ENCODE measurements at places on chromosomes 1 and 21.

DNA sequence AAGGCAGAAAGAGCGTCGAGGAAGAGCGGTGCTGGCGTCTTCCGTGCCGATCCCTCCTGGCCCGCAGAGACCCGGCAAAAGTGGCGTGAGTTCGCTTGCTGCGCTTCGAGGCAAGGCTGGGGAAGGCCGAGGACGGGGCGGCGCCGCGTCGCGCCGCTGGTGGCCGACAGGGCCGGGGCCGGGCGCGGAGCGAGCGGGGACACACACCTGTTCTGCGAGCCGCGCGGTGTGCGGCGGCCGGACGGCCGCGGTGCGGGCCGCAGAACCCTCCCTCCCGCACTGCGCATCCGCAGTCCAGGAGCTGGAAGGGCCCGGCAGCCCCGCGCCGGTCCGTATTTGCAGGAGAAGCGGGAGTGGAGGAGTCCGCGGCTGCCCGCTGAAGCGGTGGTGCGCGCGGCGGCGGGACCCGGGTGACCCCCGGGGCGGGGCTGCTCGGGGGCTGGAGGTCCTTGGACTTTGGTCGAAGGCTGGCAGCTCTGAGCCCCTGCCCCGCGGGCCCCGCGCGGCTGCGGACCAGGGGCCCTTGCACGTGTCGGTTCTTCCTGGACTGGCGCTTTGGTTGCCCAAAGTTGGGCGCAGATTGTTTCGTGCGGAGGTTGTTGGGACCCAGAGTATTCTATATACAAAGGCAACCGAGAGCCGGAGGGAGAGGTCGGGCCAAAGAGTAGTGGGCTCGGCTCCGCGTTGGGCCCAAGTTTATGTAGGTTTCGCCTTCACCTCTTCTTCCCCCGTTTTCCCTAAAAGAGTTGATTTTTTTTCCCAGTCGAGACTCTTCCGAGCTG, 2.6 kb downstream of the RNF220 start:
- DNase-seq = no peak

DNA sequence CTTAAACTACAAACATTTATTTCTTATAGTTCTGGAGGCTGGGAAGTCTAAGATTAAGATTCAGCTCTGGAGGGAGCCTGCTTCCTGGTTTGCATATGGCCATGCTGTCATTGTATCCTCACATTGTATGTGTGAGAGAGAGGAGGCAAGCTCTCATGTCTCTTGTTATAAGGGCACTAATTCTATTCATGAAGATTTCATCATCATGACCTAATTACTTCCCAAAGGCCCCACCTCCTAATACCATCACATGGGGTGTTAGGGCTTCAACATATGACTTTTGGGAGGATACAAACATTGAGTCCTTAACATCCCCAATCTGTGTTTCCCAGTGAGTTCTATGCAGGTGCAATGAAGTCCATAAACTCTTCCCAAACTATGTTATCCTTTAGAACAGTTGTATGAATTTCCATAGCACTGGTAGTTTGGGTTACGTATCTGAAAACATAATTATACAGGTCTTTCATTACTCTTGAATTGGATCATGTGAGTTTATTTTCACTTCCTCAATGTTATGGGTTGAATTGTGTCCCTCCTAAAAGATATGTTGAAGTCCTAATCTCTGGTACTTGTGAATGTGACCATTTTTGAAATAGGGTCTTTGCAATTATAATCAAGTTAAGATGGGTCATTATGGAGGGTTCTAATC, 124.2 kb downstream of the RUNX1 start:
- no peak for DNase-seq

GRCh38 chr21:16037421-16037955, 307.7 kb downstream of the USP25 start:
- DNase-seq = no peak

DNA sequence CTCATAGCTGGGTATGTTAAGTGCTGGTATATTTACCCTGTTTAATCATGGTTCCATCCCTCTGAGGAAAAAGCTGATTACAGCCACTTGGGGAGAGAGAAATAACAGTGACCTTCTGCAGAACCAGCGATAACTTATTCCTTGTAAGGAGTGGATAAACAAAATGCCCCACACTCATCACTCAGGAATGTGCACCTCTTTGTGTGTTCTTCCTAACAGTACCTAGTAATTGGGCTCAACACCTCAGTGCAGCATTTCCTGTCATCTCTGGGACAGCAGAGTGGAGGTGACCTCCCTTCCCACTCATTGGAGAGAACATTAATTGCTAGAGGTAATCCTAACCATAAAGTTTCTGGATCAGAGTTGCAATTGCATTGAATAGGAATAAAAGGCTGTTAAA, 112.5 kb upstream of the F3 start:
- DNase-seq = no peak

DNA sequence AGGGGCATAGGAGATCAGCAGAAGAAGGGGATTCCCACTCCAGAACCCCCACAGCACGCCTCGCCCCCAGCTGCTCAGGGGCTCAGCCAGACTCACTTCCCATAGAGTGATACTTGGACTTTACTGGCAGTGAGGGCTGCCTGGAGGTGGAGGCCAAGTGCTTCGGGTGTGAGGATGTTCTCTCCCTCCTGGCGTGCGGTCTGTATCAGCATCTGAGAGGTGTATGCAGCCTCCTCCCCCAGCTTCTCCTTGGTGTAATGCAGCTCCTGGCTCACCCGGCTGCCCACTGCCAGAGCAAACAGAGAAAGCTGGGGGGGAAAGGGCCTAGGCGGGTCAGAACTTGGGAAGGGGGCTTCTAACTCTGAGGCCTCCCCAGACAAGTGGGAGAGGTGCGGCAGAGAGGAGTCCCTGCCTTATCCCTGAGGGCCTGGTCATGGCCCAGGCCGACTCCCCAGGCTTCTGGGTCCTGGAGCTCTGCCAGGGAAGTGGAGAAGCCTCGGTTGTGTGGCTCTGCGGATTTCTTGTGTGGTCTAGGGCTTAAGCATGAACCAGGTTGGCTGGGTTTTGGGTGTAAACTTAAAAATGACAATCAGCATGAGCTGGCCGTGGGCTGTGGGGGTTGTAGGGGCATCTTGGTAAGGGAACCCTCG, 10.9 kb downstream of the PTCH2 start:
- peak; percentile 7 for DNase-seq

DNA sequence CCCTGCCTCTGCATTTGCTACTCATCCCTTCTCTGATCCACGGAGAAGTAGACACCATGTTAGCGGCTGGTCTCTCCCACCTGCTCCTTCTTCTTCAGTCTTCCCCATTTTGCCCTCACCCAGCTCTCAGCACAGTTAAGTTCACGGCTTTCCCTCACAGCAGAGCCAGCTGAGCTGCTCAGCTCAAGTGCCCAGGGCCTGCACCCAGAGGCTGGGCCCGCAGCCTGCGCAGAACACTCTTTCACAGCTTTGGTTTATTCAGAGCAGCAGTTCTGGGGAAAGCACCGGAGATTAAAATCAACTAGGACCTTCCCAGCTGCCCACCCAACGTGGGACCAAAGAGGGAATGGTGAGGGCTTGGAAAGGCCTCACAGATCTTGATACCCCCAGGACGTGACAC, 38.3 kb upstream of the RGS16 start:
- DNase-seq = no peak

DNA sequence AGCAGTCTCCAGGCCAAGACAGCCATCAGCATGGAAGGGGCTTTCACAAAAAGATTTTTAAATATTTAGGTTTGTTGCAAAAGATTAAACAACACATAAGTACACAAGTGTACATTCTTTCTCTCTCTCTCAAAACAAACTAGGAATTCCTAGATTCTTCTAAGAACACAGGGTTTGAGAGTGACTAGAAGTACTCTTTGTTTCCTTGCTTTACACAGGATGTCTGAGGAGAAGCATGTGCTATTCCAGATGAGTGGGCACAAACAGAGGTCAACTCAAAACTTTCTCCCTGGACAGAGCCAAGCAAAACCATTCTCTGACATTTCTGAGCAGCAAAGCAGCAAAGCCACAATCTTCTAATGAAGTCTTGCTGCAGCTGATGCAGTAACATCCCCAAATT, 210.6 kb upstream of the HOOK1 start:
- no peak for DNase-seq

- peak; percentile 14 for DNase-seq
Observed at GRCh38 chr1:19179597-19180264, 30.3 kb downstream of the UBR4 start.

DNA sequence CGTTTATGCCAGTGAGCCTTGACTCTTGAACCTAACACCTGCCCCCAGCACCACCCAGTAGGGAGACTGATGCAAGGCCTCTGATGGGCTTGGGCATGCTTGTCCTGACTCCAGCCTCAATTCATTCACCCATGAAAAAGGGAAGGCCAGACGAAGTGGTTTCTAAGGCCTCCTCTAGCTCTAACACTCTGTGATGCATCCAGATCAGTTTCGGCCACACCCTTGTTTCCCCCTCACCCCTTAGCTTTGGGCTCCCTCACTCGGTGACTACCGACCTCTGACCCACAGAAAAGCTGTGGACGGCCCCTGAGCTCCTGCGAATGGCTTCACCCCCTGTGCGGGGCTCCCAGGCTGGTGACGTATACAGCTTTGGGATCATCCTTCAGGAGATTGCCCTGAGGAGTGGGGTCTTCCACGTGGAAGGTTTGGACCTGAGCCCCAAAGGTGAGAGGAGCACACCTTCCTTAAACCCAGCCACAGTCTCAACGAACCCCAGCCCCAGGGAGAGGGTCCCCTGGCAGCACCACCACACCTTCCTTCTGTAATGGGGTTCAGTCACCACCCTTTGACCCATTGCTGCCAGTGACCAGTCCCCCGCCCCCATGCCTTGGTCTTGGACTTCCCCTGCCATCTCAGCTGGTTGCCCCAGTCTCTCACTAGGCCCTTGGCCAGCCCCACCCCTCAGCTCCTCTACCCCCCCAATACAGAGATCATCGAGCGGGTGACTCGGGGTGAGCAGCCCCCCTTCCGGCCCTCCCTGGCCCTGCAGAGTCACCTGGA, 9.0 kb downstream of the NPR1 start:
- DNase-seq = no peak

DNA sequence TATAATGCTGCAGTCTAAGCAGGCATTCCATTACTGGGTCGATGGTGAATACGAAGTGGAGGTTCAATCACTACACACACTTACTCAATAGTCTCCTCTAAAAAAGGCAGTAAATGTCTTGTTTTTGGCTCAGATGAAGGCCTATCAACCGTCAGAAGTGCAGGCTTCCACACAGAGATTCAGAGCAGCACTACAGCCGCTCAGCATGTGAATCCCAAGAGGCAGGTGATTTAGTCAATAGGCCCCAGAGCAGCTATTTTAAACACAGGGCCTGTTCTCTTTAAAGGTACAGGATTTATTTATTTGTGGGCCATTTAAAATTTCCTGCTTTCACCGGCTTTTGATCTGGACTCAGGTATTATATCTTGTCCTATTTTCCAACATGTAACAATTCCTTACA, 293.7 kb downstream of the RGS7 start:
- DNase-seq = no peak

DNA sequence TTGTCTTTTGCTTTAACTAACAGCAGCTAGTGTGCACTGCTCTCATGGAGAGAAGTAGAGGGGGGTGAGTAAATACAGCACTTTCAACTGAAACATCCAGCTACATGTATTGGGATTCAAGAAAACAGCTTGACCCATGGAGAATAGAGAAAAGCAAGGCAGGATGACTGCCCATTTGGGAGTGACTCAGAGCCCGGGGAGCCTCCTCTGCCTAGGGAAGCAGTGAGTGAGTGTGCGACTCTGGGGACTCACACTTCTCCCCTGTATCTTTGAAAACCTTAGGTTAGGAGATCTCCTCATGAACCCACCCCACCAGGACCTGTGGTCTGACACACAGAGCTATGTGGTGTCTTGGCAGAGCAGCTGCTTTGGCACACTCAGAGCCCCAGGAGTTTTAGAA, 82.0 kb upstream of the PTGFR start:
- DNase-seq = peak; percentile 70

- no peak for DNase-seq
Observed at GRCh38 chr1:108664481-108664880, 3.6 kb upstream of the HENMT1 start.

DNA sequence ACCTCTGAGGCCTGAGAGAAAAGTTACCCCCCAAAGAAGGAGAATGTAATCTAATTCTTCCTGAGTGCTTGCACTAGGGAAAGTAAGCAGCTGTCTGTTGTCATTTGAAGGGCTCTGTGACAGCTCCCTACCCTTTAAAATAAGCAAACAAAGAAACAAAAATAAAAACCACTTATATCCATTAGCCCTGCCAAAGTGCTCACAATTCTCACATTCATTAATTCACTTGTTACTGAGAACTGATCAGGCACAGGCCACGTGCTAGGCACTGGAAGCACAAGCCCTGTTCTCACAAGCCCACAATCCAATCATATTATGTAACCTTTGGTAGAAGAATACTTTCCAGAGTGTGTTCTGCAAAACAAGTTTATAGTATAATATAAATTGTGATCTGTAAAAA, 199.4 kb downstream of the ZC3H11B start:
- DNase-seq = no peak

DNA sequence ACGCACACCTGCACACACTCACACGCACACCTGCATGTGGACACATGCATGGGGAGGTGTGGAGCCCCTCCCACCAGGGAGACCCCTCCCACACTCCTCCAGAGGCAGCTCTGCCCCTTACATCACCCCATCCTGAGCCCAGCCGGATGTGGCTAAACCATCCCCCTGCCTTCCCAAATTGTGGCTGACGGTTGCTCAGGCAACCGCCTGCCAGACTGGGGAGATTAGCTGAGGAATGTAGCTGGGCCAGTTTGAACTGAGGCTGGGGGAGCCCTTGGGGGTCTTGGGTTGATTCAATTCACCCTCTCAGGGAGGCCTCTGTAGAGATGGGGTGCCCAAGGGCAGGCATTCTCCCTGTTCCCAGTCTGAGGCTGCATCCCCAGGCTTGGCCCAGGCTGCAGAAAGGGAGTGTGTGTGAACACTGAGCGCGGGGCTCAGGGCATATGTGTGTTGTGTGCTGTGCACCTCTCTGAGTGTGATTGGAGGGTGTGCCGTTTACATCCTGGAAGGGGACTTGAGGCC, 12.9 kb downstream of the PTPRU start:
- DNase-seq = peak; percentile 24

DNA sequence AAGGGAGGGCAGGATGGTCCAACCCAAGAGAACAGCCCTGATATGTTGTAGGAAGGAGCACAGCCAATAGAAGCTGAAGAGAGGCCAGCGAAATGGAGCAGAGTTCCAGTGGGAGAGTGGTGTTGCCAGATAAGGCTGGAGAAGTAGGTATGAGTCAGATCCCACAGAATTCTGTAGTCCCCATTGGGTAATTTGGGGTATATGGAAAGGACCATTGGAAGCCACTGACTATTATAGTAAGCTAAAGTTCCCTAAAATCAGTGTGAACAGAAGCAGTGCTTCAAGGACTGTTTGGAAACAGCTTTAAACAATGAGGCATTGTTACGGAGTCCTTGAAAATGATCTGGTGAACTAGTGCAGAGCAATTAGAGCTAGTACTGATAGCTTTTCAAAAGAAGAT, 63.0 kb downstream of the DISP1 start:
- no peak for DNase-seq

Measured in AG20443 (cell line).